Cerebellar nuclear complex (tissue), 1 donor: ENCODE measurements at places on chromosomes 1 and 21.

GRCh38 chr1:39500862-39501389 is 9.5 kb downstream of the BMP8A start:
- no peak for DNase-seq

GRCh38 chr1:195754874-195755273 is 853.4 kb downstream of the KCNT2 start:
- DNase-seq = no peak

- DNase-seq = no peak
These were observed 339.2 kb downstream of the ADGRL2 start for GRCh38 chr1:82139751-82140468.

DNA sequence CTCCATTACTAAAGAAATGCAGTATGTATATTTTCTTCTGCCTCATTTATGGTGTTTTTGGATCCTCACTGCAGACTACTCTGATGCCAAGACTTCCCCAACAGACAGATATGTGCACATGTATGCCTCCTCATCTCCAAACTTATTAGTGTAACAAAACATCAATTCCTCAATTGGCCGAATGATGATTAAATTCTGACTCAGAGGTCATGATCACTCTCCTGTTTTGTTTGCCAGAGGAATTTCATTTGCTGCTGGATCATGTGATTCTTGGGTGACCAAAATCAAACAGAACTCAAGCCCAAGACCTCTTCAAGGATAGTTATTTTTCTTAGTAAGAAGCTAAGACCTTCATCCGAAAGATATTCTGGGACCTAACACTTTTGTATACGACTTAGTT is 227.6 kb downstream of the LMO4 start:
- no peak for DNase-seq

GRCh38 chr1:176208034-176208433 is 948 bp upstream of the COP1 start:
- no peak for DNase-seq

DNA sequence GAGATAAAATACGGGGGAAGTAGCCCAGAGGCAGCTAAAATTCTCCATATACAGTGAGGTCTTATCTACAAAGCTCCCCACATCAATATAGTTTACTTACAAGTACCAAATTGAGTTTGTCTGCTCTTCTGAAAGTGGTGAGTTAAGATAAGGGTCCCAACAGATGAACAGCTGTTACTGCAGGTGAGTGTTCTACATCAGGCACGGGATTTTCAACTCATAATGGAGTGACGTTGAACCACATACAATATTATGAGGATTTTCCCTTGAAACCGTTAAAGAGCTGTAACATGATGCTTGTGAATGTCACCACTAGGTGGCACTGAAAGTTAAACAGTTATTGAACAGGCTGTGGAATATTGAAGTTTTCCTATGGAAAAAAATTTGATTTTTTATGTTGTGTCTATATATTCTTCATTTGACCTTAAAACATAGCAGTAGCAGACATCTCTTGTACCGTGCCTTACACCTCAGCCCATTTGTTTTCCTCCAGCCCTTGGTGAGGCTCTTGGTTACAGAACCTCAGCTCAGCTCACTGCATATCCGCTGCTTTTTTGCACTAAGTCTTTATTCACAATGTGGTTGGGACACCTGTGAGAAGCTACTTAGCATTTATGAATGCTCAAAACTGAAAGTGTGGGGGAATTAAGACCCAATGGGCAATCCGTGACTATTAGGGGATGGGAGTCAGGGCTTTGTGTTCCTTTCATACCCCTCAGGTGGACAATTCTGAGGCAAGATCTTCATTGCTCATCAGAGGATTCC is 23.2 kb downstream of the CD1D start:
- no peak for DNase-seq

DNA sequence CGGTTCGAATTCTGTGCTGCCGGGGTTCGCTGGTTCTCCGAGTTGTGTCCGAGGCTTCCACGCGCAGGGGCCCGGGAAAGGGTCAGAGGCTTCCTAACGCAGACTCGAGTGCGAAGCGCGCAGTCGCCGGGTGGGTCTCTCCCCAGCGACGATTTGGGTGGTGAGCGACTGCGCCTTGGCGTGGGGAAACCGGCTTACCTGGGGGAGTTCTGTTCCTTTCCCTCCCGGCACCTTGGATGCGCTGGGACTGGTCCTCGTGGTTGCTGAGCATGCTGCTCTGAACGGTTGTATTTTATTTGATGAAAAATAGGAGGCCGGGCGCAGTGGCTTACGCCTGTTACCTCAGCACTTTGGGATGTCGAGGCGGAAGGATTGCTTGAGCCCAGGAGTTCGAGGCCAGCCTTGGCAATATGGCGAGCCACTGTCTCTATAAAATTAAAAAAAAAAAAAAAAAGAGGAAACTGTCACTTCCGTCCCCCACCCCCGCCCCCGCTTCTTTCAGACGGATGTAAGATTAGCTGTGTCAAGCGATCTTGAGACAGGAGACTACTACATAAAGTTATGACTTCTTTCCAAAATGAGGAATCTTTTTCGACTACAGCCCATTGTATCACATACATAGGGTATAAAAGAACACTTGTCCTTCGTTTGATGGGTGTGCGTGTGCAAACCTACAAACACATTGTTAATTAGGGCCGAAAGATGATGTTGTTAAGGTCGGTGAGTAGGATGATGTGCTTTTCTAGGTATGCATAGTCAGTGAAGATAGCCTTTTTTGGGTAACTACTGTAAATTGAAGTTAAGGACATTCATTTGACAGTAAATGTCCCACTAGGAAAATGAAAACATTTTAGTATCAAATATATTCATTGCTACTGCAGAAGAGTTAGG is at the start of gene CCDC18:
CCDC18 (plus strand) TSS at position 2 of the 891 bp plus-strand sequence. CDS start 2,638 bp downstream, outside the sequence.
- no peak for DNase-seq

- DNase-seq = no peak
These were observed 25.4 kb upstream of the ALDH4A1 start for GRCh38 chr1:18927654-18928272.

GRCh38 chr1:21911205-21912001 is 25.7 kb downstream of the HSPG2 start:
- DNase-seq = no peak
